Hindlimb muscle (tissue), 1 donor: ENCODE measurements at places on chromosomes 3 and 15.

- DNase-seq = no peak
Measured at GRCh38 chr3:156120528-156121251, at the start of gene KCNAB1. TSS of gene KCNAB1 (plus strand) at chr3:156120578.

DNA sequence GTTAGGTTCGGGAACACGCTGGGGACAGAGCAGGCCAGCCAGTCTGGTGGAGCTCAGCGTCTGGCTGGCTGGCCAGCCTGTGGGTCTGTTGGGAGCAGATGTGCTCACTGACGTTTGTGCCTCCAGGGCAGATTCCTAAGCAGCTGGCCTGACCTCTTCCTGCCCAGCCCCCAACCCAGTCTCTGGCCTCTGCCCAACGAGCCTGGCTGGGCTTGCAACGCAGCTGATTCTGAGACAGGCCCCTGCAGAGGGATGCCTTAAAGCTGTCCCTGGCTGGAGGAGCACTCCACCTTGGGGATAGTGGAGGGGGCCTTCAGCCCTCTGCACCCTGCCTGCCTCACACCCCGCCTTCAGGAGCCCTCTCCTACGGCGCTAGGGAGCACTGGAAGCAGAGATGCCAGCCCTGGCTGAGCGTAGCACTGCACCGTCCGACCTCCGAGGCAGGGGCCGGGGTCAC is 46.0 kb downstream of the KLF13 start:
- peak; percentile 59 for DNase-seq

DNA sequence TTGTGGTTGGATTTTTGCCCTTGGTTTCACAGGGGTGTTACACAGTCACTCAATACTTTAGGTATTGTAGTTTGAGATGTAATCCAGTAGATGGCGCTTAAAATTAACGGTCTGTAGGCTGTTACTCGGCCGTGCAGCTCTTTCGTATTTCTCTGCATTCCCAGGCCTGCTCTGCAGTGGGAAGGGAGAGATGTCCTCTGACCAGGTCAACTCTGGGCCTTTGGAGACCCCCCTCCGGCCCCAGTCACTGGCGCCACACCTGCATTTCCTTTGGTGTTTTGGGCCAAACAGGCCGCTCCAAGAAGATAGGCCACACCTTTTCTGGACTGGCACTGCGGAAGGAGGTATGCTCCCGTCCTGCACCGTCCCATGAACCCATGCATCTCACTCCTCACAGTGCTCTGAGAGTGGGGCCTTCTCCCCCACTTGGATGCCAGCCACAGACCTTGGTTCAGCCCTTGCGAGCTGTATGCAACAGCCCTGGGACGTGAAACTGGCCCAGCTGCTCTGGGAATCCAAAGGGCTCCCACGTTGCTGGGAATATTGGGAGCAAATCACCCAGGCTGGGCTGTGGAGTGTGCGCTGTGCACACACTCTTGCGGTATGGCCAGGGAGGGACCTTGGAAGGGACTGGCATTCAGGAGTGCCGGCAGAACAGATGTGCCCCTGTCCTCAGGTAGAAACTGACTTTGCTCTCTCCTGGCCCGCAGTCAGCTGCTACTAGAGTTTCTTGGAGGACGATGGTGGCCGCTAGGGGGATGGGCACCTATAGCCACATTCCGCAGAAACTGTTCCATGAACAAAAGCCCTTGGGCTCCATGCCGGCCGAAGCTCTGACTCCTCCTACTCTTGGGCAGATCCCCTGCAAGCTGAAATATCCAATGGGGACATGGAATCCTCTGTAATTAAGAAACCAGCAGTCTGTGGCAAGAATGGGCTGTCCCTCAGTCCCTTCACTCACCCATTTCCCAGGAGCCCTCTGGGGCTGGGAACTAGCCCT is 410.5 kb upstream of the CADM2 start:
- DNase-seq = peak; percentile 1

- DNase-seq = no peak
Measured at GRCh38 chr15:69066007-69066995, 51.8 kb downstream of the NOX5 start.

- DNase-seq = no peak
Measured at GRCh38 chr15:42108806-42109205, 14.4 kb upstream of the PLA2G4D start.

DNA sequence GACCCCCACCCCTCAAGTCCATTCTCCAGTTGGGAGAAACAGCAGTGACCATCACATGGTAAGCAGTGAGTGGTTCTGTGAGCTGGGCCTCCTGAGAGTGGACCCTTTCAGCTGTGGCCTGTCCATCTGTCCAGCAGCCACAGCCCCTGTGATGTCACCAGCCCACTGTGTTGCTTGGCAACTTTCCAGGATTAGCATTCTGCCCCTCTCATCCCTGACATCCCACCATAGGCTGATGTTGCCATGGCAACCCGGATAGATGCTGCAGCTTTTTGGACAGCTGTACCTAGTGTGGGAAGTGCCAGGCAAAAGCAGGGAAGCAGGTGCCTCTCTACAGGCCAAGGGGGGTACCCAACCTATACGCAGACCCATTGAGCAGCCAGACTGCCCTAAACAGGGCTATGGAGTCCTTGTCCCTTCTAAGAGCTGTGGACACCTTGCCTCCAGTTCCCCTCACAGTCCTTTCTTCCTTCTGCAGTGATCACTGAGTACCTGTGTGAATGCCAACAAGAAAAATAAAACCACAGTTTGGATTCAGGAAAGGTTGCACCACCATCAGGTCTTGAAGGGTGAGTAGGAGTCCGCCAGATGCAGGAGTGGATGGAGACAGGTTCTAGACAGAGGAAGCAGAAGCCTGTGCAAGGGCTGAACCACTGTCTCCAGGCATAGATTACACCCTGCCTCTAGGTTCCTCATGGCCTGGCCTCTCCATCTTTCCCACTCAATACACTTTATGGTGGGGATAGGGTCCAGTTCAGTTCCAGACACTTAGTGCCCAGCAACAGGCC is at the start of gene DNAH1:
Gene DNAH1 (plus strand): TSS at position 343 of the 788 bp plus-strand sequence. CDS start 6,124 bp downstream, outside the sequence.
- no peak for DNase-seq

DNA sequence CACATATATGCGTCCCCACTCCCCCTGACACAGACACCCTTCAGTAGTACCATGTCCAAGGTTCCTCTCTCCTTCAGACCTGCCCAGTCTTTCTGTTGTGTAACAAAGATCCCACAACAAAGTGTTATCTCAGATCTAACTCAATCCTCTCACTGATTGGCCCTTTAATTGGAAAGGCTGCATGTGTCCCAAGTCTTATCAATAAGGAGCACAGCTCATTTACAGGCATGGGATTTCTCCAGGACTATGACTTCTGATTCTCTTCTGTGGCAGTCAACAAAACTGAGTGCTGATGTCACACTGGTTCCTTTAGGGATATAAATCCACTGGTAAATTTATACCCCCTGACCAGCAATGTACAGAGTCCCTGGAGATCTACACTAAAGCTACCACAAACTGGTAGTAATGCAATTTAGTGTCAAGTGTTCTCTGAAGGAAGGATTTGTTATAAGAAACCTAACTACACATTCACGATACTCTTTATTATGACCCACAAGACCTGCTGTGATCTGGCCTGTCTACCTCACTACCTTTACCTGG is 28.1 kb downstream of the CLK3 start:
- DNase-seq = no peak

- DNase-seq = no peak
Measured at GRCh38 chr3:84820906-84821305, 137.9 kb upstream of the CADM2 start.

DNA sequence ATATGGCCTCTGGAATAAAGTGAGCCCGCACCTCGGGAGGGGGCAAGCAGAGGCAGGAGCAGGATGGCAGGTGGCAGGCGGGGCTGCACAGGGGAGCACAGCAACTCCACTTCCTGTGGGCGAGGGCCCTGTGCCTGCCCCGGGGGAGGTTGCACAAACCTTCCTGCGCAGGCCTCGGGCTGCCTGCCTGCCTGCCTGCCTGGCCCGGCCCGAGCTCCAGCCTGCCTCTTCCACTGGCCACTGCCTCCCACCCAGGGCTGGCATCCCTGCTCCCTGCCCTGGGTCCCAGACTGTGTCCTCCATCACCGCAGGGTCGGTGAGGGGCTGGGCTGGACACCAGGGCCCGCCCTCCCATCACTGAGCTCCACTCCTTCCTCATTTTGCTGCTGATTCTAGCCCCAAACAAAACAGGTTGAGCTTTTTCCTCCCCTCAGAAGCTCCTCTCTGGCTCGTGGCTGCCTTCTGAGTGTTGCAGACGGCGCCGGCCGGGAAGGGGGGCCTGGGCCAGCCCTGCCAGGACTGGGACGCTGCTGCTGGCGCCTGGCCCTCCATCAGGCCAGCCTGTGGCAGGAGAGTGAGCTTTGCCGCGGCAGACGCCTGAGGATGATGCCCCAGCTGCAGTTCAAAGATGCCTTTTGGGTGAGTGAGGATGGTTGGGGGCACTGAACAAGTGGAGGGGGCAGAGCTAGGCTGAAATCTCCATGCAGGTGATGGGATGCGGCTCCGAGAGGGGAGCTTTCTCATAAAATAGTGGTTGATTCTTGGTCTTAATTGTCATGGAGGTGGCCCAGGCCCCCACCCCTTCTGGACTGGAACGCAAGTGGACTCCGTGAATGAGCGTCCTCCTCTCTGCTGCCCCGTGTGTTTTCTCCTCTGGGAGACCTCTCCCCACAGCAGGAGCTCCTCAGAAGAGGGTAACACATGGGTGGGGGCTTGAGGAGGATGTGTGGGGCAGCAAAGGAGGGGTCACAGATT is at the start of gene PSTPIP1:
Gene PSTPIP1 (plus strand): TSS at position 156 of the 975 bp plus-strand sequence. CDS start 448 bp downstream, at position 604.
- peak; percentile 68 for DNase-seq

- DNase-seq = peak; percentile 3
Measured at GRCh38 chr15:54789376-54789775, 407.4 kb downstream of the RSL24D1 start.

GRCh38 chr3:128621234-128621633 is 29.4 kb downstream of the RPN1 start:
- DNase-seq = no peak

GRCh38 chr3:13414040-13414729 is 5.9 kb downstream of the NUP210 start:
- no peak for DNase-seq

- DNase-seq = no peak
Measured at GRCh38 chr3:85591451-85591850, 632.7 kb downstream of the CADM2 start.

DNA sequence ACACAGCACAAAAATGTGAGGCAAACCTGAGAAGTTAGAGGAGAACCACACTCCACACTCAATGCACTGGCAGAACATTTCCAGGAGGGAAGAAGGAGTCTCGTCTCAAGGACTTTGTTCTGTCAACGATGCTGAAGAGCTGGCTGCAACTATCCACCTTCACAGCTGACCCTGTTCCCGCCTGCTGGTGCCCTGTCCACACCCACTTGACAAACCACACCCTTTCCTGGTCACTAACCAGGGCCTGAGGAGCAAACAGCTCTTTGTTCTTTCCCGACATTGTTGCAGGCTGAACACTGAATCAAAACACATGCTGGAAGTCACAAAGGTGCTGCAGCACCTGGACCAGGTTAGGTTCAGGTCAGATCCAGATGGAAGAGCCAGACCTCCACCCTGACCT is 92.6 kb upstream of the ARRDC4 start:
- no peak for DNase-seq
